Ascending aorta (tissue), 2 donors: ENCODE measurements at places on chromosomes 3 and 15.

DNA sequence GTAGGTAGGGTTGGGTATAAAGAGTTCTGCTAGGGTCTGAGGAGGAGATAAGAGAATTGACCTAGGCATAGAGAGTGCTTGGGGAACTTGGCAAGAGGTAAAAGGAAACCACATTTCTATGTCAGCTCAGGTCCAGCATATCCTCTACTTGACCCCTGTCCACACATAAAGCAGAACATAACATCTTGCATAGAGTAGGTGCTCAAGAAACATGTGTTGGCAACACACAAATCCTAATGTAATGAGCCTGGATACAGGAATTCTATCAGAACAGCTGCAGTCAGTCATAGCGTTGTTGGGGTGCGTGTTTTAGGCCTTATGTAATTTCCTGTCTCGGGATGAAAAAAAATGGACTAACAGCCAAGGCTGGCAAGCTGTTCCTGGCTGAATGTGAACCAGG is 35.0 kb upstream of the PLCL2 start:
- no peaks in the 10 kb centered on the region for H3K27me3 ChIP-seq
- no peak for DNase-seq
- H3K36me3 ChIP-seq = no peaks in the 10 kb centered on the region
- H3K27ac ChIP-seq = no peak overlapping the region

DNA sequence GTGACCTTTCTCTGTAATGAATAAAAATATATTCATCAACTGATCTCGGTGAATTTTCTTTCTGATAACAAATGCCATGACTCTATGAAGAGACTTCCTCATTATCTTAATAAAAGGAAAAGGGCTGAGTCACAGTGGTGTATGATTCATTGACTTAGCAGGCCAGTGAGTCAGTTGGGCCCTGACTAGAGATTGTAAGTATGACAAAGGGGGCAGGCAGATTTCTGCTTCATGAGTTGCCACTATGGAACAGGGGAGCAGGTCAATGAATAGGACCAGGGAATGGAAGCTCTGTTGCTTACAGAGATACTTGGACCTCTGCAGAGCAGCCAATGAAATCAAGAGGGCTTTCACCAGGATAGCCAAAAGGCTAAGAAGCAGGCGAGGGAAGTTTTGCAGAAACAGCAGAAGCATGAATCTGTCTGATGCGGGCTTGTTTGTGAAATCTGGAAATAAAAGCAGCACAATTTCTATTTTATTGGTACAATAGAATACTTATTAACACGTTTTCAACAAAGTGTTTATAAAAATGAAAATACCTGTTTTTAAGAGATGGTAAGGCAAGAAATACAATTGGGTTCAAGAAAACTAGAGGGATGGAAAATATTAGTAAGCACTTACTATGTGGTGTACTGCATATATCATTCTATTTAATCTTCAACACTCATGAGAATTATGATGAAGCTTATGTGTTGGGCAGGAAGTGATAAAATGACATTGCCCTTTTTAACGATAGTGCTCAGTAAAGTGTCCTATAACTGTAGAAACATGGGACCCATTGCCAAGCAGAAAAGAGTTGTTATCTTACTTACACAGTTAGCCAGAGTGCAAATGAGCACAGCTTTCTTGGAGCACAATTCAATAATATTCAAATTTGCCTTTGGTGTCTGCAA is 169.8 kb upstream of the MYRIP start:
- no peaks in the 10 kb centered on the region for H3K4me1 ChIP-seq
- H3K4me3 ChIP-seq = no peak overlapping the region
- no peak overlapping the region for H3K27ac ChIP-seq
- H3K36me3 ChIP-seq = no peaks in the 10 kb centered on the region
- no peaks in the 10 kb centered on the region for H3K27me3 ChIP-seq

GRCh38 chr3:15924914-15925313 is 127.1 kb upstream of the ANKRD28 start:
- no peaks in the 10 kb centered on the region for H3K4me1 ChIP-seq
- no peak for DNase-seq
- H3K27me3 ChIP-seq = no peaks in the 10 kb centered on the region
- H3K27ac ChIP-seq = no peak overlapping the region

- H3K27me3 ChIP-seq = no peaks in the 10 kb centered on the region
- H3K36me3 ChIP-seq = no peaks in the 10 kb centered on the region
- H3K4me1 ChIP-seq = no peaks in the 10 kb centered on the region
- no peak overlapping the region for H3K4me3 ChIP-seq
These were observed 119.4 kb downstream of the ECT2 start for GRCh38 chr3:172869784-172870518.

DNA sequence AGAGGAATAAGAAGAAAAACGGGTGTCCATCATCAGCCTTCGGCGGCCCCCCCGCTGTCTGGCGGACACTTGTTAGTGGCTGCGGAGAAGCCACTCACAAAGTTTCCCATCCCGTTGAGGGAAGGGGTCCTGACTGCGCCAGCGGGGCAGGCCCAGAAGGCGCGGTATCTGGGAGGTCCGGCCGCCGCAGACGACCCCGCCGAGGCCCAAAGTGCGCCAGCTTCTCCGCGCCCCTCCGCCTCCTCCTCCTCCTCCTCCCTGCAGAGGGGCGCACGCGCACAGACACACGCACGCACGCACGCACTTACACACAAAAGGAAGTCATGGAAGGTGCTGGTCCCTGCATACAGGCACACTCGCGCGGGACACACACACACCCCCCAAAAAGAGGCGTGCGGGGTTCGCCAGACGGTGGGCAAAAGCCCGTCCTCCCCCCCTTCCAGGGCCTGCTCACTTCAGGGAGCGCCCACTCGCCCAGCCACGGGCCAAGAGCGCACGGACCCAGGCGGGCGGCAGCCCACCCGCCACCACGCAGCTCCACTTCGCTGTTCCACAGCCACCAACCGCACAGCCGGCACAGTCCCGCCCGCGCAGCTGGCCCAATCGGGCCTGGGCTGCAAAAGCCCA is 18.0 kb downstream of the ZNF148 start:
- H3K36me3 ChIP-seq = no peaks in the 10 kb centered on the region
- H3K27ac ChIP-seq = peak overlapping the region; percentile 88
- no peak for DNase-seq
- H3K27me3 ChIP-seq = no peaks in the 10 kb centered on the region
- H3K4me3 ChIP-seq = peak overlapping the region; percentile 69

GRCh38 chr15:55627730-55628368 is 39.7 kb upstream of the PYGO1 start:
- H3K36me3 ChIP-seq = no peaks in the 10 kb centered on the region
- no peaks in the 10 kb centered on the region for H3K27me3 ChIP-seq
- H3K27ac ChIP-seq = no peak overlapping the region
- no peak for DNase-seq
- no peaks in the 10 kb centered on the region for H3K4me1 ChIP-seq
- H3K4me3 ChIP-seq = no peak overlapping the region

DNA sequence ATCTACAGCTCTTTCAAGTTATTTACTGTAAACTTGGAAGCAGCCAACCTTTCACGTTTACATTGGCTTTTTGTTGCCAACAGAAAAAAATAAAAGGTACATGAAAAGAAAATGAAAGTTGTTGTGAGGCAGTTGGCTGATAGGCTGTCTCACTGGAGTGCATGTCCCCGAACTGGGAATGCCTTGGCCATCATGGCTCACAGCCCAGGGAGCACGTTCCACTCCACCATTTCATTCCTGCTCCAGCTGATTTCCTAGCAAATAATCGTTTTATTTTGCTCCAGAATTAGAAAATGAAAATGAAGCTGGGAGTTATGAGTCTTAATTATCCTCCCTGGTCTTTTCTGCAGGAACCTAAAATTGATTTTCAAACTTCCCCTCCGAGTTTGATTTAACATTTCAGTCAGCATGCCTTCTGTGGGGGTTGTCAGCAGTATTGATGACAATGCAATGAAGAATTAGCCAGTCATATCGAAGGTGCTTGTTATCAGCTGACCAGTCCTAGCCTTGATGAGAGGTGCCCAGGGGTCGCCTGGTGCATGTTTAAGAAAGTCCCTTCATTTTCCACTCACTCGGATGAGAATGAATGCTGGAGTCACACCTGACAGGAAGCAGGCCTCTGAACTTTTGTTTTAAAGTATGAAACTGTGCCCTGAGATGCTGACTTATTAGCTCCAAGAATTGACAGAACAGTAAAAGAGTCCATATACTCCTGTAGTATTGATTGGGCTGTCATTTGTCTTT is 293.7 kb upstream of the TRIM42 start:
- no peak overlapping the region for H3K27ac ChIP-seq
- no peaks in the 10 kb centered on the region for H3K27me3 ChIP-seq
- H3K4me1 ChIP-seq = no peaks in the 10 kb centered on the region
- no peak overlapping the region for H3K4me3 ChIP-seq

- H3K27ac ChIP-seq = no peak overlapping the region
- no peaks in the 10 kb centered on the region for H3K36me3 ChIP-seq
- H3K27me3 ChIP-seq = no peaks in the 10 kb centered on the region
These were observed 17.6 kb upstream of the PLA2G4D start for GRCh38 chr15:42111924-42112323.

DNA sequence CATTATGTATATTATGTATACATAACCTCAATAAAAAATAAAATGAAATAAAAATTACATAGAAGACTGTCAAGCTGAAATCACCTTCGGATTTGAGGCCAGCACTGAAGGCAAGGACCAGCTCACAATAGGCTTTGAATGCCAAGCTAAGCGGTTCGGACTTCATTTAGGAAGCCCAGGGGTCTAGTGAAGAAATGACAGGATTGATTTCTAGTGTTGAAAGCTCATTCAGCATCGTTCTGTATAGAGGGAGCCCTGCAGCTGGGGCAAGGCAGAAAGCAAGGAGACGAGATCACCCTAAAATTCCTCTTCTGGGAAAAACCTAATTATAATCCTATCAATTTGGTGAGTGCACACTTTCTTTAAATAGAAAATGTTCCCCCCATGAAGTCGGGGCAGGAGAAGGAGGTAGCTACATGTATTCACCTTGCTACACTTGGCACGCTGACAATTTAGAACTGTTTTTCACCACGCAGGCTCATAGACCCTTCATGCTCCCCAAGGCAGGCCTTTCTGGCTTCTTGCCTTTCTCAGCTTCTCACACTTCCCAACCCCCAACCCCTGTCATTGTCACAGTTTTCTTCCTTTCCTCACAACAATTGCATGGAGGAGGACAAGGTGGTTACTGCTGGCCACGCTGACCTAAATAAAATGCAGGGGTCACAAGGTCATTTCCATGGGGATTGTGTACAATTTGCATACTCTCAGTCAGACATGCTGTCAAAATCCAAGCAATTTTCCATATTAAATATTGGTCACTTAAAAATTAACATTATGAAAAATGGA is 44.4 kb upstream of the SSR3 start:
- no peaks in the 10 kb centered on the region for H3K4me1 ChIP-seq
- H3K27me3 ChIP-seq = no peaks in the 10 kb centered on the region
- H3K27ac ChIP-seq = no peak overlapping the region
- no peaks in the 10 kb centered on the region for H3K36me3 ChIP-seq

- H3K36me3 ChIP-seq = no peaks in the 10 kb centered on the region
- no peak overlapping the region for H3K4me3 ChIP-seq
- DNase-seq = no peak
- no peak overlapping the region for H3K27ac ChIP-seq
- no peaks in the 10 kb centered on the region for H3K27me3 ChIP-seq
These were observed 1.2 kb downstream of the MKRN3 start for GRCh38 chr15:23566651-23567050.
